Activated CD4-positive, alpha-beta T cell treated with anti-CD3 and anti-CD28 coated beads, Interleukin-2, amount 50 U/mL, for 48 hours (primary cell): ENCODE measurements at places on chromosomes 7 and 10.

GRCh38 chr7:85186521-85187241, at the start of gene SEMA3D:
SEMA3D (minus strand) TSS chr7:85187056; CDS start chr7:85121891, 65,165 bp downstream.
- DNase-seq: peak; percentile 17

DNA sequence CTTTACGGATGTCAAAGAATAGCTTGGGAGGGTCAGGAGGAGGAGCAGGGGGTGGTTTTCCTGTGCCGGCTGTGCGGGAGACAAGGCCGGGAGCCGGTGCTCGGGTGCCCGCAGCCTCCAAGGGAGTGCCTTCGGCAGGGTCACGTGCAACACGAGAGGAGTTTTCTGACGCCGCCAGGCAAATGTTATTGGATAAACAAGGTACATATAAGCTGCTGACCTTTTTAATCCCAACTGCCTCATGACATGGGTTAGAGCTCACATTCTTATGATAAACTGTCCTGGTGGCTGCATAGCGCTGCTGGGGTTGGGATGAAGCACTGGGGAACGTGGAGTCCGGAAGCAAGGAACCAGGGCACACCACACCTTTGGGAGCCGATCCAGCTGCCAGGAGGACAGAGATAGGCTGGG, 124.8 kb upstream of the PDLIM1 start:
- no peak for DNase-seq

DNA sequence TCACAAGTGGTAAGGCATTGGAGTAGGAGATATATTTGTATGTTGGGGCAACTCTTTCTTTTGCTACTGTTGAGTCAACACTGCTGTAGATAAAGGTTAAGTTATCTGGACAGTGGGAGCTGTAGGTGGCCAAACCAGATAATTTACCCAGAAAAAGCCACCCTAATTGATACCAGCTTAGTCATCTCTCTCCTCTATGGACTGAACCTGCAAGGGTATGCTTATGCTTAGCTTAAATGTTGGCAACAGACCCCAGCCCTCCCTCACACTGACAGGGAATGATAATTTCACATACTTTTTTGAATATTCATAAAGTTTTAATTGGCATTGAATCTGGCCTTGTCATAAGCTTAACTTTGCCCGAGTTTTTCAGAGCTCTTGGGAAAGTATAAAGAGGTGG, 66.3 kb downstream of the CREB5 start:
- no peak for DNase-seq

- no peak for DNase-seq
These were observed 32.3 kb downstream of the RPS24 start for GRCh38 chr10:78066012-78066411.

DNA sequence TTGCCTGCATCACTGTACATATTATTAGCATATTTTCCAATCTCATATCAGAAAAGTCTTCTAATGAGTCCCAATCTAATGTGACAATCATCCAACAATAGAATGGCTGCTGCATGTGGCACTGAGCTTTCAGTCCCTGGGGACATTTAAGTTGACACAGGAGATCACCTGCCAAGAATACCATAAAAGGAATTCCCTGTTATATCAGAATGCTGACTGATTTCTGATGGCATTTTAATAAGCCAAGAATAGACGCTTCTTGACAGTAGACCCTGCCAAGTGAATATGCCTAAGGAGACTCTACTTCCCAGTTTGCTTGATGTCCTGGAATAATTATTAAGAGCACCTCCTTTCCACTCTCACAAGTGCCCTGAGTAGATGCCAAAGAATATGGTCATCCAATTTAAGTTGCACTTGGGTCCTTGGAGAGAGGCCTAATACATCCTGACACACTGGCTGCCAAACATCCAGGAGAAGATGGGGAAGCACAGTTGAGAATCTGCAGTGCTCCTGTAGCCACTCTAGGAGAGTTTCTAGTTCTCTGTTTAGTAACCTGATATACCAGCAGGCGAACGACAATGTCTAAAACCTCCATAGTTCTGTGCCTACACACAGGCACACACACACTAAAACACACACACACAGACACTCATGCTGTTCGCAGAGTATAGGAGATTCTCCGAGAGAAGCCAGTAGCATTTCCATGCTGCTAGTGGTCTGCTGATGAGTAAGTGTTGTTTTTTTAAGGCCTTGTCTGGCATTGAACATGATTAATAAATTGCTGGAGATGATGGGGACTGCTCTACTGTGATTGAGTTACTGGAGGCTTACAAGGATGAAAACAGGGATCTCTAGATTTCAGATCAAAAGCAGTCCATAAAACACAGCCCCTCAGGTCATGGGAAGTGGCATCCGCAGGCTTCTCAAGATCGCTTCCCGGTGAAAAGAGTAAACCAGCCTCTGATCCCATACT, 369.6 kb downstream of the KCNMA1 start:
- no peak for DNase-seq

DNA sequence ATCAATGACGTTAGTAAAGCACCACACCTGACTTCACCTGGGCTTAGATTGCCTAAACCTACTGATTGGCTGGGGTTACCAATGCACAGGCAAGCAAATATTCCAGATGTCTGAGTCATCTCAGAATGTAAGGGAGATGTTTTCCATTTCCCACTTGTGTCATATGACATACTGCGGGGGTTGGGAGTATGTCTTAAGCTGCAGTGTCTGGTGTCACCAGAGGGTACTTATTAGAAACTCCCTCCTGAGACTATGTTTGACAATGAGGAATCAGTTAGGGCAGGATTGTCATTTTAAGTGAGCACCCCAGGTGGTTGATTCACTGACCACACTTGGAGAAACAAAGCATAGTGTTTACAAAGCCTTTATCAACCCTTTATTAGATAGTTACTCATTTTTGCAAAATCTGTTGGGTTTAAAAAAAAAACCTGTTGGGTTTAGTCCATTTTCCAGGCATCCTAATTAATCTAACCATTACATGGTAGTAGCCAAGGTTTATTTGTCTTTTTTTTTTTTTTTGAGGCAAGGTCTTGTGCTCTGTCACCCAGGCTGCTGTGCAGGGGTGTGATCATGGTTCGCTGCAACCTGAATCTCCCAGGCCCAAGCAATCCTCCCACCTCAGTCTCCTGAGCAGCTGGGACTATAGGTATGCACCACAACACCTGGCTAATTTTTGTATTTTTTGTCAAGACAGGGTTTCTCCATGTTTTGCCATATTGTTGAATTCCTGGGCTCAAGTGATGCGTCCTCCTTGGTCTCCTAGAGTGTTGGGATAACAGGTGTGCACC, 72.5 kb downstream of the CDK6 start:
- no peak for DNase-seq

- no peak for DNase-seq
These were observed 53.0 kb downstream of the PDZD8 start for GRCh38 chr10:117322260-117322659.

DNA sequence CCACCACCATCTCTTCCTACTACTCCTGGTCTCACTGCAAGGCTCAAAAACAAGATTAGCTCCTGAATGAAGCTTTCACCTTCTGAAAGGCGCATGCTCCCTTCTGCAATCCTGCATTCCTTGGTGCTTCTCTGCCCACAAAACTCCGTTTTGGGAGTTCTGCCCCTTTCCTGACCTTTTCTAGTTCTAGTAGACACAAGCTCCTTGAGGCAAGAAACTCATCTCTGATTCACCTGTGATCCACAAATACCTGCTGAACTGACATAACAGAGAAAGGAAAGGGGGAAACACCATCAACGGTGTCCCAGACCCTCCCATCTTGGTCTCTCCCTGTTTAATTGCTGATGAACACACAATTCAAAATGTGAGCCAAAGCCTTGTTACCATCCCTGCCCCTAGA, 64.0 kb upstream of the EGR2 start:
- DNase-seq: no peak

DNA sequence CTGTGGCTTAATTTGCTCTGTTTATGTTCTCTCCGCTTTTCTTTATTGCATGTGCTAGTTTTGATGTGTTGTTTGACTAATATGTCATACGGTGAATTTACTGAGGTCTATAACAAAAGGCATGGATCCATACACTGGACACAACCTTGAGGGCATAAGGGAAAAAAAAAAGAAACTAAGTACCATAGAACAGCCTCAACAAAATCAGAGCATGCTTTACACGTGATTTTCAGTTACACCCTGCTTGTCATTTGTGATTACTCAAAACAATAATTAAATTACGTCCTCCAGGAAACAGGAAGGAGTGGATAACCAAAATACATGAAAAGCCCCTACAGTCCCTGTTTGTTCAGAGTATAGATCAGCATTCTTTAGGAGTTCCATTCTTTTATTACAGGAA, 150.5 kb downstream of the CRPPA start:
- no peak for DNase-seq

DNA sequence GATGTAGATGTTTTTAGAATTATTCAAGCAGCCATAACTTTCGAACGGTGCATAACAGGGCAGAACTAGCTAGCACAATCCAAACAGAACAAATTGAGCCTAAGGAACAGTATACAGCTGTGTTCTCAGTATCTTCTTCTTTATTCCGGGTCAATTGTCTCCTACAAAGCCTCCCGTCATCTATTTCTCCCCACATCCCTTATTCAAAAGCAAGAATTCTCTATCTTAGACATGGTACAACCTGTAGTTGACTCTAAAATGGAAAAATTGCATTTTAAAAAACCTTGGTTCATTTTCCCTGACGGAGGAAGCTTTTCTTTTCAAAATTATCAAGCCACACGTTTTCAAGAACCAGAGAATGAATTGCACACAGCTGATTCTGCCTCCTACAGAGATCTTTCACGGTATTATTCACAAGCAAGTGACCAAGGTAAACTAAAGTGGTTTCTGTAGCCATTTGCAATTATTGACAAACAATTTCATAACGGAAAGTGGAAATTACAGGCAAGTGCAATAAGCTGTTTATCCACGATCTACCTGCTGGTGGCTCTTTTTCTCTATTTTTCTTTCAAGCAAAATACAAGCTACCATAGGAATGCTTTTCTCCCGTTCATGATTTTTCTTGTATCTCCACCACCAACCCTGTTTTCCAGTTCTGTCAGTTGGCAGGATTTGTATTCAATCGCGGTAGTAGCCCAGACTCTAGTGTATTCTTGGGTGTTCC, 2.3 kb downstream of the GRM8 start:
- no peak for DNase-seq

GRCh38 chr7:23346316-23346715, 47.2 kb downstream of the MALSU1 start:
- no peak for DNase-seq

DNA sequence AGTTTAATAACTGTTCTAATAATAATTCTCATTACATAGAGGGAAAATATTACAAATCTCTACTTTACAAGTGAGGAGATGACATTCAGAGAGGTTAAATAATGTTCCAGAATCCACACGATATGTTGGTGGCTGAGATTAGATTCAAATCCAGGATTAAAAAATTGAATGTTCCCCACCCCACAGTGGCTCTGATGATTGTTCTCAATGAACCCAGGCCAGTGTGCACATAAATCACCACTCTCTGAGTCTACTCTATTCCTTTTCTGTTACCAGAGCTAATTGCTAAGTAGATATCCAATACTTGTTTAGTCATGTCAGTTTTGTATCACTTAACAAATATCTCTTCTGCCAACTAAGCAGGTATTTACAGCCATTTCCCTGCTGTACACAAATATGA, 281.0 kb downstream of the ABCA13 start:
- no peak for DNase-seq

DNA sequence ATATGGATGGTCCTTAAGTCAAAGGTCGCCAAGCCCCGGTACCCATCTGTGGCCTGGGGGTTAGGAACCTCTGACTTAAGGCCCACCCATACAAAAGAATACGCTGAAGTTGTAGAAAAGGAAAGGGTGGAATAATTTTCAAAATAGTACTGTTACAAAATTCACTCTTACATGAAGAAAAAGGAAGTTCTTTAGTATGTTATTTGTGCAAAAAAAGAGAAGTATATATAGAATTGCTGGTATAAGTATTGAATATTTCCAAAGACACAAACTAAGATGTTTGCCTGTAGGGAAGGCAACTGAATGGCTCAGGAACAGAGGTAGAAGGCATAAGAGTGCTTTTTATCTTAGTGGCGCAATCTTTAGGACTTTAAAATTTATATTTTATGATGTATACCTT, 78.7 kb downstream of the PRLHR start:
- DNase-seq: no peak

DNA sequence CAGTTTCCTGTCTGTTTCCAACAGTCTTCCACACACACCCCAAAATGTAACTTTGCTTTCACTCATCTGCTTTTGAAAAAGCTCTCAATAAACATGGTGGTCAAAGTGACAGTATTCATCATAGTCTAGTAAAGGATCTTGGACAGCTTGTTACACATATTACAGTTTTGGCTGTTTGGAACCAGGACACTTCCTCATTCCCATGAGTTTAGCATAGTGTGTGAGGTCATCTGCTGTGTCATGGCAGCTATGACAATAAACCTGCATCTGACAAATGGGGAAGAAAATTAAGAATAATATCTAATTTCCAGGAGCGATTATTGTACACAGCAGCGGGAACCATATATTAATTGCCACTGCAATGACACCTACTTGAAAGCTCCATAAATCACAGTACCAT, 184.3 kb upstream of the SLC26A5 start:
- DNase-seq: no peak

DNA sequence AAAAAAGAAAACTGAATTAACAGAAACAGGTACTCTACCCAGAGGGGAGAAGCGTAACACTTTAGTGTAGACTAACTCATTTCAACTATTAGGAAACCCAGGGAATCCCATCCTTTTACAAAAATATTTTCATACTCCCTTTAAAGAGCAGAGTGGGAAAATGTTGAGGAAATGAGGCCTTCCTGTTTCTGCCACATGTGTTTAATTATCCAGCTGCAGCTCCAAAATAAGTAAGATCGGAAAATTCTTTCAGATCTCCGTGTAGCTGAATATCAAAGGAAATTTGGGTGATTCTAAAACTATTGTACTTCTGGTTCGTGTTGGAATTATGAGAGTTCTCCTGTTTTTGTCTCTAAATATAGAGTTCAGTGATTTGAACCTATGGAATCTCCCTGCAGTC, 58.0 kb upstream of the CAV2 start:
- no peak for DNase-seq

GRCh38 chr7:24216576-24217125, 67.3 kb upstream of the NPY start:
- no peak for DNase-seq

DNA sequence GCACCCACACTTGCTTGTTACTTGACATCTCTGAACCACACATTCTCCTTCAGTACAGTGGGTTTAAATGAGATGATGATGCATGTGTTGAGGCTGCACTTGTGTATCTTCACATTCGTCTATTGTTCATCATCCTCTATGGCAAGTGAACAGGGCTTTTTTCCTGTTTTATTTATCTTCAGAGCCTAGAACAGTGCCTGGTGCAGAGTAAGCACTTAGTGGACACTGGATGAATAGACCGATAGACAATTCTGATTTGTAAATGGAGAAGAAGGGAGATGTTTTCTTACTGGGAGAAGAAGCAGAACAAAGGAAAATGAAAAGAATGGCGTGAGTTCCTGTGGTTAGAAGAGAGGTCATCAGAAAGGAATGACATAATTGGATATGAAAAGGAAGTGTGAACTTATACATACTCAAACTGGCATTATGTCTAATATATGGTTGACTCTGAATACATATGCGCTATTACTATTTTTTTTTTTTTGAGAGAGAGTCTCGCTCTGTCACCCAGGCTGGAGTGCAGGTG, 99.7 kb downstream of the AVL9 start:
- DNase-seq: no peak

- DNase-seq: no peak
These were observed 53.1 kb downstream of the SLC16A12 start for GRCh38 chr10:89482256-89482655.
